ENCODE measurements at places on chromosomes 6 and 20. TPM values are rescaled to one million over a fixed set of nuclear protein-coding genes. Genes with fewer than 3 reads are reported as not detected.

The VSTM2L gene
- total RNA-seq = 15.9 TPM

The COL9A3 gene
- 78.7 TPM for total RNA-seq

The YIPF3 gene
- total RNA-seq = 198 TPM

DNA sequence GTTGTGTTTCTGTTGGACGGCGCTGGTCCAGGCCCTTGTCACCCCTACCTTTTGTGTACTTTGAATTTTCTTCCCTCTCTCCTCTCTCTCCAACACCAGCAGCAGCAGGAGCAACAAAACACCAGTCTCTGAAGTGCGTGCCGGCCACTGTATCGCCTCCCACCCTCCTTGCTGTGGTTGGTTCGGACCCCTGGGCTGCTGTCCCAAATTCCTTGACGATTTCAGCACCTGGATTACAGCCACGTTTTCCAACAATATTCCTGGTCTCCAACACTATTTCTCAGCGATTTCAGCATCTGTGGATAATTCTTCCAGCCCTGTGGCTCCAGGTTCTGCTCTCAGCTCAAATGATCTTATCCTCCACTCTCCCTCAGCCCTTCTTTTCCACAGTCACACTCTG, 11.8 kb downstream of the MAS1 start:
- DNase-seq = no peak

GRCh38 chr6:85424981-85425380, 24.9 kb upstream of the NT5E start:
- no peak for DNase-seq

GRCh38 chr6:153102605-153103318, 28.3 kb downstream of the RGS17 start:
- no peak for DNase-seq

- peak; percentile 41 for DNase-seq
Measured at GRCh38 chr6:149228311-149228955, 89.1 kb upstream of the TAB2 start.

Data from glutamatergic neuron (in vitro differentiated cells).